ENCODE measurements at places on chromosomes 3 and 15.

DNA sequence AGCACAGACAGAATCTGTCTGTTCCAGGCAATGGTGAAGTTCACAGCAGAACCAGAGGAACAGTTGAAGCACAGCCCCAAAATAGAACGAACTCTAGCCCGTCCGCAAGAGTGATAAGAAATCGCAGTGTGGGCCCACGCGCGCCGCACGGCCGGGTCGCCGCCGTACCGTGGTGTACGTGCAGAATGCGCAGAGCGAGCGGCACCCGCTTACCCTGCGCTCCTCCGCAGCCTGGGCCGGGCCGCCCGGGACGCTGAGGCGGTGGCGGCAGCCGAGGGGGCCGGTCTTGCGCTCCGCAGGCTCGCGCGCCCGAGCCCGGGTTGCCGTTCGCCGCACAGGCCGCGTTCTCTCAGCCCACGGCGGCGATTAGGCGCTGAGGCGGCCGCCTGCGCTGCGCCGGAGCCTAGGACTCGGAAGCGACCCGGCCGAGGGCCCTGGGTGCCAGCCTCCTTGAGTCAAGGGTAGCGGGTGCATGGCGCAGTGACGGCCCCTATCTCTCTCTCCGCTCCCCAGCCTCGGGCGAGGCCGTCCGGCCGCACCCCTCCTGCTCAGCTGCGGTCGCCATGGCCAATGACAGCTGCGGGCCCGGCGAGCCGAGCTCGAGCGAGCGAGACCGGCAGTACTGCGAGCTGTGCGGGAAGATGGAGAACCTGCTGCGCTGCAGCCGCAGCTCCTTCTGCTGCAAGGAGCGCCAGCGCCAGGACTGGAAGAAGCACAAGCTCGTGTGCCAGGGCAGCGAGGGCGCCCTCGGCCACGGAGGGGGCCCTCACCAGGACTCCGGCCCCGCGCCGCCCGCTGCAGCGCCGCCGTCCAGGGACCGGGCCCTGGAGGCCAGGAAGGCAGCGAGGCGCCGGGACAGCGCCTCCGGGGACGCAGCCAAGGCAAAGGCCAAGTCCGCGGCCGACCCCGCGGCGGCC lies 20.5 kb downstream of the WDR73 start:
- DNase-seq = peak; percentile 65

DNA sequence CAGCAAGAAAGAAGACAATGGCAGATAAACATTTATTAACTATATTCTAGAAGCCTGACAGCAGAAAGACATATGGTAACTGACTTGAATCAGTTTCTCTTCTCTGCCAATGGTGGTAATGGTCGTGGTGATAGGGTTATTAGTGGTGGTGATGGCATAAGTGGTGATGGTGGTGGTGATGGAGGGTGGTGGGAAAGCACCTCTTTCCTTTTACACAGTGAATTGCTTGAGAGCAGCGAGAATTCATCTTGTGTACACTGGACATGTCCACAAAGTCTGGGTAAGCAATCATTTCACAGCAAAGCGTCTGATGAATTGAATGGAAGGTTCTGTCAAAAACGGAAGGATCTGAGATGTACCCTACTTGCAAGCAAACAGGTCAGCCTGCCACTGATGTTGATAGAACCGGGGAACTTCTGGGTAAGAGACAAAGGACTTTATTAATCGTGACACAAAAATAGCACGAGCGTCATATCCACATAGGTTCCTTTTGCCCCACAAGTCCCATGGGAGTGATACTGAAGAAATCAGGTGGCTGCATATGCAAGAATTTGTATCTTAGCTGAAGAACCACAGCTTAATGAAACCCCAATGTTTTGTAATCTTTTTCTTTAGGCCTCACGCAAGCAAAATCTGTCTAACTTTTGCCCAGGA lies 23.5 kb upstream of the TBC1D5 start:
- DNase-seq = no peak

DNA sequence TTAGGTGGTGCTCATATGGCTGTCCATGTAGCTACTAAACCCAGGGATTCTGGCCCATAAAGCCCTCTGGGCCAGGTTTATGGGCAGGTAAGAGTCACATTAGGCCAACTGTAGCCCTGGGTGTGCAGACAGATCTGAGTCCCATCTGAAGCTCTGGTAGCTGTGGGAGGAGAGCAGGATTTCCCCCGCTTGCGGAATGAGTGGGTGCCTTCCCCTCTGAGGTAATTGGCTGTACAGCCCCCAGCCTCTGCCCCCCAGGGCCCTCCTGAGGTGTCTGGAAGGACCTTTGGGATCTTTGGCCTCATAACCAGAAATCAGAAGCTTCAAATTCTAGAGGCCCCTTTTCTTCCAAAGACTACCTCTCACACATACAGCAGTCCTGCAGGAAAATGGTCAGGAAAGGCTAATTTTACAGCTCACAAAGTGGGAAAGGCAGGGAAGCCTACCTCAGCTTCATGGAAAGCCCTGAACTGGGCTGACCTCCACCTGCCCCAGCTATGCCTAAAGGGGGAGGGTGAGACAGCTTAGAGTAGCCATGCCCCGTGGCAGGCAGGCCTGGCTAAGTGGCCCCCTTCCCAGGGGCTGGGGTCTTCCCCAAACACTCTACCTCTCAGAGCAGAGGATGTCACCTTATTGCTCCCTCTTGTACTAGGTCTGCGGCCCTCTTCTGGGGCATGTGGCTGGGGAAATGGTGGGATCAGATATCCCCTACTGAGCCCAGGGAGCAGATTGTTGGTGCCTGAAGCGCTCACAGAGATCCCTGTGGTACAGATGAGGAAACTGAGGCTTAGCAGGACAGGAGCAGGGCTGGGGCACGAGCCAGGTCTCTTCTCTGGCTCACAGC lies 16.8 kb downstream of the HEMK1 start:
- no peak for DNase-seq

- DNase-seq = no peak
These were observed 15.0 kb upstream of the EOMES start for GRCh38 chr3:27737091-27737490.

- no peak for DNase-seq
These were observed 41.4 kb upstream of the CA12 start for GRCh38 chr15:63422891-63423590.

GRCh38 chr15:66211670-66212562 lies 41.6 kb downstream of the MEGF11 start:
- DNase-seq = no peak

DNA sequence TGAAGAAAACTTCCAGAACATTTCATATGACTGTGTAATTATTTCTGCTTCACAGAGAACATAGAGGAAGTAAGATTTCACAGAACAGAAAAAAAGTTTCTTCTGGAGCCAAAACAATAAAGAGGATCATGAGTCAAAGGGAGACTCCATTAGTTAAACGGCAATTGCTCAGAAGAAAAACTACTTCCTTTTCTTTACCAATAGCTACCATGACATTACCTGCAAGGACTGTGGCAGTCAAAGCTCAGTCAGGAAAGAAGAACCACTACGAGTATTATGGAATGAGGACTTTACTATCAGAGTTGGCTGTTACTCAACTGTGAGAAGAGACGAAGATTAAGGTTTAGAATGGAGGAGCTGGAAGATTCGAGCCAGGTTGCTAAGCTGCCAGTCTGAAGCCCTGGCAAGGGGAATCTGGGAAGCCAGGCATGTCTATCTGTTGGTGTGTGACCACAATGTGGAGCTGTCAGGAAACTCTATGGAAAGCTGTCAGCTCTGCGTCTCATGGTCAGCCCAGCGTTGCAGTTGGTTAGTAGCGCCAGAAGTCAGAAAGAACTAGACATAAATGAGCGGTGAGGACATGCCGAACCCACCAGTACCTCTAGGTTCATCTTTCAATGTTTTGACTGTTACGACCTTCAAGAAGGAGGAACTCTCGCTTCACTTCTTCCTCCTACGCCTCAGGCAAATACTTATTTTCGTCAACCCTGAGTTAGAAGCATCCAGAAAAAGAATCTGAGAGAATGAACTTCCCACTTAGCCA lies 604.3 kb downstream of the FGF12 start:
- no peak for DNase-seq

GRCh38 chr3:122324871-122325323 lies at the start of gene CSTA:
Gene CSTA (plus strand): TSS chr3:122325248. CDS start chr3:122325293, 45 bp downstream.
- no peak for DNase-seq

DNA sequence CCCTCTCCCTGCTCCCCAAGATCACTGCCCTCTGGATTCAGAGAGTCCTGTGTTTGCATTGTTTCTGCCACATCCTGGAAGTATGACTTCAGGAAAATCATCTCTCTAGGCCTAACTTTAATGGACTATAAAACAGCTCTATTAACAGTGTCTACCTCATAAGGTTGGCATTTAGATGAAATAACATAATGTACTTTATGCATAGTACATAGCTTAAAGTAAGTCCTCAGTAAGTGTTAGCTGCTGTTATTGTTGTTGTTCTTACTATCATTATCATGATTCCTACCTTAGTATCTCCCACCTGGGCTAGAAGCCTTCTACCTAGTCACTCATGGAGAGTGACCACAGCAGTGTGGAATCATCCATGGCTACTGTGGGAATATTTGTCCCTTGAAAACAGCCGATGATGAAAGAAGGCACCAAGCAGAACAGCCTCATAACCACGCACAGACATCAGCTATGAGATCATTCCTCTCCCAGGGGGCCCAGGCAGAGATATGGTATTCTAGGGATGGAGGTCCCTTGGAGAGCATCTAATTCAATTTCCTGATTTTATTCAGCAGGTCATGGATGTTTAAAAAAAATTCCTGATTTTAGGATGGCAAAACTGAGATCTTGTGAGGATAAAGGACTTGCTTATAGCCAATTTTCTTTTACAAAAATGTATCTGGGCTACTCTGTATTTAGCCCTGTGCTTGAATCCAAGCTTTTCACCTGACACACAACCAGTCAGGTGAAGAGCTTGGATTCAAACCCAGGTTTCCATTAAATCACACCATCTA lies 1.9 kb downstream of the FSD2 start:
- DNase-seq = no peak

- no peak for DNase-seq
These were observed 12.3 kb downstream of the ARL13B start for GRCh38 chr3:93992207-93992606.

- no peak for DNase-seq
These were observed 3.0 kb downstream of the DZIP1L start for GRCh38 chr3:138112362-138112761.

GRCh38 chr15:101028321-101028720 lies 109.2 kb downstream of the LRRK1 start:
- no peak for DNase-seq

- DNase-seq = no peak
These were observed 314.0 kb downstream of the KBTBD8 start for GRCh38 chr3:67312155-67312554.

DNA sequence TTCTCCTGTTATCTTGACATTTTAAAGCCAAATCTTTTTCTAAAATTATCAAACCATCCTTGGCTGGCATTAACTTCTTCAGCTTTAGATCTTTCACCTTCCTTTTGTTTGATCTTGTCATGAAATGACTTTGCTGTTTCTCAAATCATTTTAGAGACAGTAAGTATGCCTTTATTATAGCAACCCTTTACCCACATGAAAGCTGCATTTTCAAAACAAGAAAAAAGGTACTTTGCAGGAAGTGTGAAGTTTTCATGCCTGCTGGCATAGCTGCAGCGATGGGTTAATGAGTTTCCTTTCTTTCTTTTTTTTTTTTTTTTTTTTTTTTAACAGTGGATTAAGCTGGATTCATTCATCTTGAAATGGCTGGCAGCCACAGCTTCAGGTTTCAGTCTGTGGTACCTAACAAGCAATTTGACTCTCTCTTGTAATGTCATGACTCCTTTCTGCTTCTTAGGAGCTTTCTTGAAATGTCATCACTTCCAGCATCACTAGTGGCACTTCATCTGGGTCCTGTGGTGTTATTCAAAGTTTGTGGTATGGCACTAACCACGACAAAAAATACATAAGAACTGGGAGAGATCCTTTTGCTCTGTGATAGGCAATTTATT lies 18.8 kb downstream of the SLC25A26 start:
- DNase-seq = no peak

- no peak for DNase-seq
These were observed 34.7 kb downstream of the FOXP1 start for GRCh38 chr3:71548705-71549384.

DNA sequence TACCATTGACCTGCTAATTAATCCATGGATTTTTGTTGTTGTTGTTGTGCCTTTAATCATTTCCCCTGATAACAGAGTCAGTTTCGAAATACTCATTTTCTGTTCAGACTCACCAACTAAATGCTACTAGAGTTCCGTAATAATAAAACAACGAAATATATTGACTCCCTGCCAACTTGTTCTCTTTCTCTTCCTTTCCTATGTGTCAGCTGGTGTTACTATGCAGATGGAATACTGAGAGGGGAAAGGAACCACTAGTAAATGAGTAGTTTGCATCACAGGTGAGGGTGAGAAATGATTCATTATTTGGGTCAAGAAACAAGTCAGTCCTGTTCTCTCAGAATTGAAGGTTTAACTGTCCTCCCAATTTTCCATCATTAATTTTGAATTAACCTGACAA lies 1027.3 kb downstream of the TUSC7 start:
- DNase-seq = no peak

All from activated CD4-positive, alpha-beta T cell treated with anti-CD3 and anti-CD28 coated beads for 4 hours (primary cell).